ENCODE measurements at places on chromosomes 7 and 10.

DNA sequence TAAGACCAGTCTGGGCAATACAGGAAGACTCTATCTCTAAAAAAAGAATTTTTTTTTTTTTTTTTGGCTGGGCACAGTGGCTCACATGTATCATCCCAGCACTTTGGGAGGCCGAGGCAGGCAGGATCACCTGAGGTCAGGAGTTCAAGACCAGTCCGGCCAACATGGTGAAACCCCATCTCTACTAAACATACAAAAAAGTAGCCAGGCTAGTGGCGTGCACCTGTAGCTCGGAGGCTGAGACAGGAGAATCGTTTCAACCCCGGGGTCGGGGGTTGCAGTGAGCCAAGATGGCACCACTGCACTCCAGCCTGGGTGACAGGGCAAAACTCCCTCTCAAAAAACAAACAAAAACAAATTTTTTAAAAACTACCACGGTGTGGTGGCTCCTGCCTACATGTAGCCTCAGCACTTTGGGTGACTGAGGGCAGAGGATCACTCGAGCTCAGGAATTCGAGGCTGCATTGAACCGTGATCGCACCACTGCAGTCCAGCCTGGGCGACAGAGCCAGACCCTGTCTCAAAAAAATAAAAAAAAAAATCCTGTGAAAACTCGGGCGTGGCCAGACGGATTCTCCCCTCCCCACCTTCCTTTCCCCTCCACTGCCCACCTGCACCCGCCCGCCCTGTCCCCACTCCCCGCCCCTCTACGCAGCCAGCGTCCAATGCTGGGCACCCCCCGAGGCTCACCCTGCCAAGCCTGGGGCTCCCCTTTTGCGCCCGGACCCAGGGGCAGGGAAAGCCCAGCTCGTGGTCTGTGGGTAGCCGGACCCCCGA lies 745 bp upstream of the ORAI2 start:
- no peak for DNase-seq

- DNase-seq: no peak
Measured at GRCh38 chr7:50865450-50865849, 82.8 kb upstream of the GRB10 start.

GRCh38 chr10:31467791-31468535 lies 148.9 kb downstream of the ZEB1 start:
- no peak for DNase-seq

DNA sequence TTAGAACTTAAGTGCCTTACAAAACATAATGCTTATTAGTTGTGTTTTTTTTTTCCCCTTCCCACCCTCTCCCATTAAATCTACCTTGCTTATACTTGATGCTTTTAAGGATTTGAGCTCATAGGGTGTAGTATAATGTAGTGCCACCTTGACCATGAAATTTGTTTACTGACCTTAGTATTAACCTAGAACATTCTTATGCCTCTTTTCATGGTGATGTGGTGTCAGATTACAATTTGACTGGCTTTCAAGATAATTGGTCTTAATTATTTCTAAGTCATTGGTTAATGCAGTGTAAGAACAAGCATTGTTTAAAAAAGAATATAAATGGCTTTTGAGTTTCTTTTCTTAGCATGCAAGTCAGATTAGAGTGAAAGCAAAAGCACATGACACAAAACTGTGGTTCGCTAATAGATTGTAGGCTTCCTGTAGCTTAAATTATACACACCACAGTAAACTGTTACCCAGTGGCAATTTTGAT lies 61.8 kb downstream of the ADD3 start:
- no peak for DNase-seq

GRCh38 chr7:6258440-6259182 lies 13.8 kb downstream of the CYTH3 start:
- DNase-seq: no peak

- no peak for DNase-seq
Measured at GRCh38 chr7:44981035-44981706, 2.4 kb upstream of the MYO1G start.

- no peak for DNase-seq
Measured at GRCh38 chr10:33249659-33250345, 84.7 kb downstream of the NRP1 start.

- no peak for DNase-seq
Measured at GRCh38 chr10:10814069-10814468, 203.6 kb upstream of the CELF2 start.

DNA sequence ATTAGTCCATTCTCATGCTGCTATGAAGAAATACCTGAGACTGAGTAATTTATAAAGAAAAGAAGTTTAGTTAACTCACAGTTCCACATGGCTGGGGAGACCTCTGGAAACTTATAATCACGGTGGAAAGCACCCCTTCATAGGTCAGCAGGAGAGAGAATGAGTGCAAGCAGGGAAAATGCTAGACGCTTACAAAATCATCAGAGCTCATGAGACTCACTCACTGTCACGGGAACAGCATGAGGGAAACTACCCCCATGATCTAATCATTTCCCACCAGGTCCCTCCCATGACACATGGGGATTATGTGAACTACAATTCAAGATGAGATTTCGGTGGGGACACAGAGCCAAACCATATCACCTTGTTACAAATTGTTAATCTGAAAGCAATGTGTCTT lies 15.8 kb downstream of the TAS2R39 start:
- DNase-seq: no peak

- DNase-seq: no peak
Measured at GRCh38 chr7:41992881-41993867, 243.8 kb downstream of the GLI3 start.

DNA sequence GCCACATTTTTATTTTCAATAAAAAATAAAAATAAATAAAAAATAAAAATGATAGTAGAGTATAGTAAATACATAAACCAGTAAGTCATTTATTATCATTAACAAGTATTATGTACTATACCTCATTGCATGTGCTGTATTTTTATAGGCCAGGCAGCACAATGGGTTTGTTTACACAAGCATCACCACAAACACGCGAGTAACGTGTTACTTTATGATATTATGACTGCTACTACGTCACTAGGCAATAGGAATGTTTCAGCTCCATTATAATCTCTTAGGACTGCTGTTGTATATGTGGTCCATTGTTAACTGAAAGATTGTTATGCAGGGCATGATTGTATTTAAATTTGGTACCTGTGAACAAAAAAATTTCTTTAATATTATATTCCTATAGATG lies 20.8 kb upstream of the SDHAF3 start:
- DNase-seq: no peak

- no peak for DNase-seq
Measured at GRCh38 chr10:78494179-78494578, 460.5 kb downstream of the RPS24 start.

DNA sequence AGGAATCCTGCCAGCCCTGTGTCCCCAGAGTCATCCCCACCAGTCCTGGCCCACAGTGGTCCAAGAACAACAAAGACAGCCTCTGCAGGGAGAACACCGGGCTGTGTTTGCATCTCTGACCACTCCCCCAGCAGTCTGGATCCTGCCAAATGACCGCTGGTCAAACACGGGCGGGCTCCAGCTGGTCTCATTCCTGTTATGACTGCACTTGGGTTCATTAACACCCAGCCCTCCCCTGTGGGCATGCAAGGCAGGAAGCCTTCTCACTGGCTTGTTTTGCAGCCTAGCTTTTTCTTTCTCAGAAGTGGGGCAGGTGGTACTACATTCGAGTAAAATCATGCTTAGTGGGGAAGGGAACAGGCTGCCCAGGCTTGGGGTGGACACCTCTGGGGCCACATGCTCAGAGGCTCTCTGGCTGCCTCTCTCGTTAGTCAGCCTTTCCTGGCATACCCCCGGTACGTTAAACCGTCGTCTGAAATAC lies 190.0 kb downstream of the PLXNA4 start:
- no peak for DNase-seq

- no peak for DNase-seq
Measured at GRCh38 chr10:111303887-111304286, 227.1 kb downstream of the ADRA2A start.

DNA sequence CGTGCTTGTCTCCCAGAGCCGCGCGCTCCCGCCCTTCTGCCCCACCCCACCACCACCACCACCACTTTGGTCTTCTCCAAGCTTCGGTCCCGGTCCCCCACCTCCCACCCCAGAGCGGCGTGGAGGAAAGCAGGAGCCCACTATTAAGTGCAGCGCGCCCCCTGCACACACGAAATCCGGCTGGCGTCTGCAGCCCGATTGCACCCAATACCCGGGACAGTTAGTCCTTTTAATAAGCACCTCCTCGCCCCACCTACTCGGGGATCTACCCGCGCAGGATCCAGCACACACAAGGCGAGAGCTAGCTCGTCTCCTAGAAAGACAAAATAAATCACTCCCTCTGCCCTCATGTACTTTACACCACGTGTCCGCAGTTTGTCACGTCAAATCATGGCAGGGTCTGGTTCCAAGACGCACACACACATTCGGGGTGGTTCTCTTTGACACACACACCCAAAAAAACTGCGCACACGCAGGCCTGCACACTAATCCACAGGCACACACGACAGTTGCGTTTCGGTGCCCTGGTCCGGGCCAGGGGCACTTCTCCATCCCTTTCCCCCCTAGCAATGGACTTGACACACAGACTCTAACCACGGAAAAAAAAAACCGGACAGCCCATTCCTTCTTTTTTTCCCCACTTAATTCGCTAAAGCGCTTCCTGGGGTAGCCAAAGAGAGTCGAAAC lies 1.6 kb downstream of the SFMBT2 start:
- no peak for DNase-seq

DNA sequence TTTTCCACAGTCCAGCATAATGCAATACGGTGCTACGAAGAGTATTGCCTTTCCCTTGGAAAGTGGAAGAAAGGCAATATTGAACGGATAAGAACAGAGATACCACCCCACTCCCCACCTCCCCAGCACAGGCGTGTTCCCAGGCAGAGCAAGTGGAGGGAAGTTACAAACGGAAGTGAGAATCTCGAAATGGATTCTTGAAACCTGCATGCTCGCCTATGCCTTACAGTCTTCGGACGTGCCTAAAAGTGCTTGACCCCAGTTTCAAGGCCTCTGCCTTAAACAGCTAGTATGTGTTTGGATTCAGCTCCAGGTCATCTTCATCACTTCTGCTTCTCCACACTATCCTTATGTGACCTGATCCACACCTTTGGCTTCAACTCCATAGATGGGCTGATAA lies 35.0 kb upstream of the USP6NL start:
- DNase-seq: no peak

DNA sequence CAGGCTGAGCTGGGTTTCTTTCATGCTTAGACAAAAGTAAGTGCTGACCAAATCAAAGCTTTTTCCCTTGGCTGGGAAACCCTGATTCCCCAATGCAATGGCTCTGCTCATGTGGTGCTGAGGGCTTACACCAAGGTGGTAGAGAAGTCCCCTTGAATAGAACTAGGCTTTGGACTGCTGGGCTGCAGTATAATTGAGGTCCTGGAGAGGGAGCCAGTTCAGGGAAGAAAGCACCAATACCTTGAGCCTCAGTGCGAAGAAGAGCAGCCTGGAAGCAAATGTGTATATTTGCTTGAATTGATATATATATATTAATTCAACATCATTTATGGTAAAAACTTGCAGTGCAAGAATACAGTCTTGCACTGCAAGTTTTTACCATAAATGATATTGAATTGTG lies 391.1 kb downstream of the RPS24 start:
- no peak for DNase-seq

DNA sequence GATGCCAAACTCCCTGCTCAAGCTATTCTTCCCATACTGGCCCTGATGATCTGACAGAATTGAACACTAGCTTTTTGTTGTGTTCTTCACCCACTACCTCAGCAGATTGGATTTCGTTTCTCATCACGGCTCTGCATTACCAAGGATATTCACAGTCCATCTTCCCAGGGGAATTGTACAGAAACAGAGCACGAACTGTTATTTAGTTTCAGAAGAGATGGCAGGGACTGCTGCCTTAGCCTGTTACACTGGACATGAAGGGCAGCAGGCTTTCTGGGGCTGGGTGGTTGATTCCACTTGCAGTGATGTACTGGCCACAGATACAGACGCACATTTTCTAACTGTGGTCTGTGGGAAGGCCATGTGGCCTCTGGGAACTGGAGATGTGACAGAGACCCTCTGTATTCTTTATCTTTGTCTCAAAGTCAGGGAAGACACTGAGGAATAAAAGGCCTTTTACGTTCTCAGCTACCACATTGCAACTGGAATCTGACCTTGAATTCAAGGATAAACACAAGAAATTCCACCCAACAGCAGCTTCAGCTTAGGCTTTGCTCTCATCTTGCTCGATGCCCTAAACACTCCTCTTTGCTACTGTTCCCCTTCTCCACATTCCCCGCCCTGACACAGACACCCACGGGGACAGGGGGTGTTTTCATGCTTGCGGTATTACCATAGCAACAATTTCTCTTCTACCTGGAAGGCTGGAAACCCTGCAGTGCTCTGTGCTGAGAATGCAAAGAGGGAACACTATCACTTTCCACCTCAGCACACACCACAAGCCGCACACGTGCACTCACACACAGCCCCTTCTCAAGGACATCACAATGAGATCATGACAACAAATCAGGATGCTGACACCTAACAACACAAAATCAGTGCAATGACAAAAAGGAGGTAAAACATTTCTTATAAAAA lies 81.7 kb downstream of the RNF216 start:
- DNase-seq: no peak

GRCh38 chr10:89613582-89613981 lies 31.5 kb downstream of the PANK1 start:
- DNase-seq: no peak

GRCh38 chr10:122786269-122786668 lies 59.4 kb downstream of the CUZD1 start:
- DNase-seq: no peak

DNA sequence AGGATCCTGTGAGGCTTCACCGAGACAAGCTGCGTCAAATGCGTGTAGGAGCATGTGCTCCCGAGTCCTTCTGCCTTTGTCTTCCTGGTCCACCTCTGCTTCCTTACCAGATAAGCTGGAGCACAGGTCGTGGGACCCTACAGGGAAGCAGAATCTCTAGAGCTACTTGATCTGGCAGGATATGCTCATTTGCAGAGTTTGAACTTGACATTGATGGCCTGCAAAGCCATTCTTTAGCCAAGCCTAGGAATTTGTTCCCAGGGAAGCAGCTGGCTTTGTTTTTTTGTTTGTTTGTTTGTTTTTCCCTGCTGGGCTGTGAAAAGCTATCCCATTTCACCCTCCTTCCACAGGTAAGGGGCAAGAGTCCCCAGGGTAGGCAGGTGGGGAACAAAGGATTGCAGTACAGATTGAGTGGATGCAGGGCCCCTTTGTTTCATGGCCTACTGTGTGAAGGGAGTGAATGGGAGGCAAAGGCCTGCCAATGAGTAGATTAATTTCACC lies 200.0 kb upstream of the BMPER start:
- peak; percentile 71 for DNase-seq

- no peak for DNase-seq
Measured at GRCh38 chr10:413662-414071, 275.8 kb downstream of the DIP2C start.
